ENCODE measurements at places on chromosomes 3 and 15. TPM values are rescaled to one million over a fixed set of nuclear protein-coding genes. Genes with fewer than 3 reads are reported as not detected.

DNA sequence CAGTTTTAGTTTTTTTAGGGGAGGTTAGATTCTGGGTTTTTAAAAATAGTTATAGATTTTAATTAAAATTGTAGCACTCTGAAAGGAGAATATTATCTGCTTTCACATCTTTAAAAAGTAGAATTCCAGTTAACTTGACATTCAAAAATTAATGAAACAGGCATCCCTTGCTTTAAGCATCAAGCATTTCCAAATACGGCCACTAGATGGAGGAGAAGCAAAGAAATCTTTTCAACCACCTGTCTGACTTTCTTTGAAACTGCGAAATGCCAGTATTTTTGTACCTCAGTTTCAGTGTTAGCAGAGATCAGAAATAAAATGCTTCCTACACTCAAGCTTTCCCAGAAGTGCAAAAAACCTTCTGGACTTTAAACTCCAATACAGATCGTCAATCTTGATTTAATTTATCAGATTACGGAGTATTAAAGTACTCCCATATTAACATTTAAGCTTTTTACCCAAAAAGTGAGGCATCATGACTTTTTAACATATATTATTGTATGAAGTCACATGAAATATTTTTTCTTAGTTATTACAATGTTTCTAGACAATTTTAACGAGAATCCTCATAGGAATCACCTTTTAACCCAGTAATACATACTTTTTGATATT, 153.3 kb downstream of the P3H2 start:
- no peak overlapping the region for H3K4me3 ChIP-seq
- no peaks in the 10 kb centered on the region for H3K4me1 ChIP-seq
- H3K27ac ChIP-seq, result no peak overlapping the region
- H3K36me3 ChIP-seq, result peaks cover 4% of the 10 kb centered on the region
- DNase-seq, result no peak
- H3K27me3 ChIP-seq, result no peaks in the 10 kb centered on the region

DNA sequence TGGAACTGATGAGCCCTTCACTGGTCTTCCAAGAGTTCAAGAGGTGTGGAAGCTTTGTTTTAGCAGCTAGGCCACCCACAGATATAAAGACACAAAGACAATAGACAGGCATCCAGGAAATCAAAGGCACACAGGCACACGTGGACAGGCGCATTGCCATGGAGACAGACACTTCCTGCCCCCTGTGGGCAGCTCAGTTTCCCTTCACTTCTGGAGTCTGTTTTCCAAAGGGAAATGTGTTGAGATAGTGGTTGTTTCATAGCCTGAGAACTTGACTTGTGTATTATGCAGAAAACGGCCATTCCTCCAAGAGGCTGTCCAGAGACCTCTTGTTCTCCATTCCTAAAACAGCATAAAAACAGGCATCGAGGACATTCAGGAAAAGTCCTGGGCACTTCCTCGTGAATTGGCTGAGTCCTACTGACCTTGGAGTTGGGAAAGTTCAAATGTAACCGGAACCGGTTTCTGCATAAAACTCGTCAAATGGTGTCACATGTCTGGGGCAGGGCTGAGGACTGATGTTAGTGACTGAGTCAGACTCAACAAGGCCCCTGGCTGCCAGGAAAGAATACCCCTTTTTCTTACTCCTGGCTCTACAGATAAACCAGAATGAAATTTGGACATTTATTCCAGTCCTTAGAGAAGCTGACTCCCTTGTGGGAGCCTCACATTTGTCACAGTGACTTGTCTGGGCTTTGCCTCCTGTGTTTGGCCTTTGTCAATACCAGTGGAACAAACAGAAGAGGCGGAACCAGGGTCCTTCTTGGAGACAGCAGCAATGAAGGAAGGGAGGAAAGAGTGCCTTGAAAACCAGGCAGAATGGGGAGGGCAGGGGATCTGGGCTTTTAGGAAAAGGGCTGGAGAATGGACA, 1.3 kb downstream of the ALPK3 start:
- H3K27ac ChIP-seq, result peak overlapping the region; percentile 87
- DNase-seq, result no peak
- peak overlapping the region; percentile 51 for H3K4me3 ChIP-seq
- peaks cover 31% of the 10 kb centered on the region for H3K4me1 ChIP-seq
- H3K36me3 ChIP-seq, result no peaks in the 10 kb centered on the region

LRTM1 gene
- not detected for total RNA-seq

GLDN gene
- total RNA-seq, result not detected

EIF4A2 gene
- total RNA-seq, result 550 TPM

HAUS2 gene
- total RNA-seq, result 13.8 TPM

BTLA gene
- total RNA-seq, result 0.82 TPM

- H3K27me3 ChIP-seq, result no peaks in the 10 kb centered on the region
- no peaks in the 10 kb centered on the region for H3K4me1 ChIP-seq
- H3K36me3 ChIP-seq, result no peaks in the 10 kb centered on the region
- H3K4me3 ChIP-seq, result peak overlapping the region; percentile 28
- no peak for DNase-seq
Observed at GRCh38 chr3:65597952-65598413, 440.7 kb downstream of the MAGI1 start.

DNA sequence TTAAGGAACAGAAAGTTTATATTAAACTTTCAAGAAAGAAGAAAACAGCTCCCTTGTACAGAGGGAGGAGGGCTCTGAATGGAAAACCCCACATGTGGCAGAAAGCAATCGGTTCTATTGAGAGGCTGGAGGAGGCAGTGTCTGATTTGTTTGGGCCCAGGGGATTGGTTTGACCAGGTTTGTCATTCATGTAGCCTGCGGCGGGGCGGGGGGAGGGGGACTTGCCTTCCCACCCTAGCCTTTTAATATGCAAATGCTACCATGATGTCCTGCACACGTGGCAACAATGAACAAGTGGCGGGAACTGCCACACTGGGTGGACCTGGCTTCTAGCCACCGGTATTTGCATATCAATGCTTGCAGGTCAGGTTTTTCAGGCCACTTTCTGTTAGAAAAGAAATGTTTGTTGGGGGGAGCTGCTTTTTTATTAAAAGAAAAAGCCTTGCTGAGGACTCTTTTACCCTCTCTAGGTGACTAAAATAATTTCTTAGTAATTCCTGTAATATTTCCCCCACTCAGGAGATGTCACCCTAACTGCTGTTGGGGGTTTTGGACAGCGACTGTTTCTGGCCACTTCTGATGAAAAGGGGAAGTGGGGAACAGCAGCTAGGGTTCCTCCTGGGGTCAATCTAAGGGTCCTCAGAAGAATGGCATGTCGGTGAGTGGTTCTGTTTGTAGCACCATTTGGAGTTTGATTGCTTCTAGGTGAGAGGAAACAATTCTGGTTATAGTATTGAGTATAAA, 691.2 kb downstream of the TBL1XR1 start:
- H3K27ac ChIP-seq, result no peak overlapping the region
- H3K4me1 ChIP-seq, result no peaks in the 10 kb centered on the region
- no peak overlapping the region for H3K4me3 ChIP-seq
- no peak for DNase-seq
- H3K36me3 ChIP-seq, result no peaks in the 10 kb centered on the region

DNA sequence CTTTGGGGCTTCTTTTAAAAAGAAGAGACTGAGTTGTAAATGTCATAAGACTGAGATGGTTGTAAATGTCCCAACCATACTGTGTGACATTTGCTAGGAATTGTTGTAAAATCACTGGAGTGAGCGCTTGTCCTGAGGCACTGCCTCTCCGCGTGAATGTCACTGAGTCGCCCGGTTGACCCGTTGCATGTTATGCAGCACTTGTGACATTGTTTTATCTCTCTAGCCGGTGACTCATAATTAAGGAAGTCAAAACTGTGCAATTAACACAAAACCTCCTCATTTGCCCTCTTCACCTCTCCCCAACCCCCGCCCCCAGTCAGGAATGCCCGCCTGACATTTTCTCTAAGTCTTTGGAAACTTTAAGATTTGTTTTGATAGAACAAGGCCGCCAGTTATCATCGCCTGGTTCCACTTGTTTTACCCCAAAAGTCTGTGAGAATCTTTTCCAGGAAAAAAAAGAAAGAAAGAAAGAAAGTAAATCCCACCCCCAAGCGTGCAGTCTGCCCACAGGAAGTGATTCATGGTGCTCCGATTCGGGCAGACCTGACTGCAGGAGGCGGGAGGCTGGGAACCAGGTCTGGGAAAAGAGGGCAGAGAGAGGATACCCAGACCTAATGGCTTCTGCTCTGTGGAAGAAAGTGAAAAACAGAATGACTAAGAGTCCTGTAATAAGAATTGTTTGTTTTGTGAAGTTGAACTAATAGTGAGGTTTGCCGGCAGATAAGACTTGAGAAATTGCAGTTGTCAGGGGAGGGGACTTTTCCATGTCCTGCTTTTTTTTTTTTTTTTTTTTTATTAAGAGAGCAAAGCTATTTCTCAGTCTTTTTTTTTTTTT, 84.8 kb downstream of the SMAD3 start:
- DNase-seq, result peak; percentile 47

- H3K27me3 ChIP-seq, result peaks cover 100% of the 10 kb centered on the region
- H3K4me1 ChIP-seq, result no peaks in the 10 kb centered on the region
- H3K36me3 ChIP-seq, result no peaks in the 10 kb centered on the region
Observed at GRCh38 chr3:147393943-147394883, 12.1 kb downstream of the ZIC4 start.

GRCh38 chr15:68203486-68203885, 1.6 kb downstream of the CALML4 start:
- peak overlapping the region; percentile 90 for H3K27ac ChIP-seq
- no peak for DNase-seq
- no peaks in the 10 kb centered on the region for H3K27me3 ChIP-seq

GRCh38 chr3:30112902-30113484, 493.4 kb upstream of the TGFBR2 start:
- DNase-seq, result no peak
- H3K4me3 ChIP-seq, result no peak overlapping the region
- no peak overlapping the region for H3K27ac ChIP-seq
- H3K4me1 ChIP-seq, result peaks cover 4% of the 10 kb centered on the region
- no peaks in the 10 kb centered on the region for H3K36me3 ChIP-seq

DNA sequence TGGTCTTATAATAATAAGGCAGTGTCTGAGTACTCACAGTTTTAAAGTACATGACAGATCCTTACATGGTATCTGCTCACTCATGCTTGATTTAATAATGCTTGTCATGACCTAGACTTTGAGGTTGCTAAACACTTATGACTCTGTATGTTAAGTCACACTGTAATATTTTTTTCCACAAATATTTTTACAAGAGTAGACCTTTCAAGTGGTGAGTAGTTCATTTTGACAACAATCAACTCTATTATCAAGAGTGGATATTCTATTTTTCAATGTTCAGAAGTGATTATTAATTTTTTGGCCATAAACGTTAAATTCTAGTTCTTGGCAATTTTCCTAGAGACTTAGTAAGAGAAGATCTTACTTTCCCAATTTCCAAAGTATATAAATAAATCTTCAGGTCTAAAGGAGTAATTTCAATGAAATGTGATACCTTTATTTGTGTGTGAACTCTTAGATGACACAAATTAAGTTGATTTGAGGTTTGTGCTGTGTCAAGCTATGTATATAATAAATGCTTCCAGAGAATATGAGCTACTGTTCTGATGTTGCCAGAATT, 104.5 kb downstream of the NLGN1 start:
- no peaks in the 10 kb centered on the region for H3K27me3 ChIP-seq
- H3K4me1 ChIP-seq, result no peaks in the 10 kb centered on the region
- no peak for DNase-seq
- H3K4me3 ChIP-seq, result no peak overlapping the region
- no peaks in the 10 kb centered on the region for H3K36me3 ChIP-seq
- H3K27ac ChIP-seq, result no peak overlapping the region

DNA sequence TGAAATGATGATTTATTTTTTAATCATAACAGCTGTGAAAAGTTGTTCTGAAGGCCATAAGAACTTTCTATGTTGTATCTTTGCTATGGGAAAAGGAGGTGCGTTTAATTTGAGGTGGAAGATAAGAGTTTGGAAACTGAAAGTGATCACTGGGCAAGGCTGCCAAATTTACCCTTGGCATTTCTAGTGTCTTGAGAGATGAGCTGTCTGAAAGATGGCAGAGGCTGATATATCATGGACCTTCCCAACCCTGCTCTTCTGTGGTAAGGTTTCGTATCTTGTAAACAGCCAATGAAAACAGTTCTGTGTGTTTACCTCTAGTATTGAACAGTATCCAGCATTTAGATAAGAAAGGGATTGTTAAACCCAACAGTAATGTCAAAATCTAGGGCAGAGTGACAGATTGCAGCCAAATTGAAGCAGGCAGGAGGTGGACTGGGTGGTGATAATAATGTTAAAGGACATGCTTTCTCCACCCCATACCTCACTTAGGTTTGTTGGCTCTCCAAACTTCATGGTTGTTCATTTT, 15.8 kb upstream of the NFKBIZ start:
- H3K27ac ChIP-seq, result peak overlapping the region; percentile 23
- H3K27me3 ChIP-seq, result no peaks in the 10 kb centered on the region
- DNase-seq, result no peak
- H3K4me1 ChIP-seq, result peaks cover 36% of the 10 kb centered on the region

ARF4 gene
- total RNA-seq, result 109 TPM

PROS1 gene
- 2.2 TPM for total RNA-seq

DNA sequence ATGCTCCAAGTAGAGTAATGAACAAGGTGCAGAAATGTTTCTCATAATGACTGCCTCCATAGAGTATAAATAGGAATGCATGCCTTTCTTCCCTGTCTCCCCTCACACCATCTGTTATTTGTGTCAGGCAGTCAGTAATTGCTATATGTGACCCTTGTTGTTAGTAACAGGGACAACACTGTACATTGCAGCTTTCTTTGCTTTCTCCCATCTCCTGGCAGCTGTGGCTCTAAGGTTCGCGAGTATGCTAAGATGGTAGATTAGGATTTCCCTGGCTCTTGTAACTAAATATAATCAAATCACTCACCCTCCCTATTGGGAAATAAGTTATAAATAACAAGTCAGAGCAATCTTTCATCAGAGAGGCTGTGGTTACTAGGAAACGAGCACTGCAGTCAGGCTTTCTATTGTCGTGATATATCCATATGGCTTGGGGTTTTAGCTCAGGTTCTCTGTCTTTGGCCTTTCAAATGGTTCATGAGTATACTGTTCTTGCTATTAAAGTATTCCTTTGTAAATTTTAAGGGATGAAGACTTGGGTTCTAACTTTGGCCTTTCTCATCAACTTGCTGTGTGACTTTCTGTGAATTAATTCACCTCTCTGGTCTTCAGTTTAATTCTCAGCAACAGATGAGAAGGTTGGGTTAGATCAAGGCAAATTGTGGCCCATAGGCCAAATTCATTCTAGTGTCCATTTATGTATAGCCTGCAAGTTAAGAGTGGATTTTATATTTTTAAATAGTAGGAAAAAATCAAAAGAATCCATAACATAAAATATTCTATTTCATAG, 8.1 kb upstream of the MINDY4B start:
- no peaks in the 10 kb centered on the region for H3K36me3 ChIP-seq
- DNase-seq, result no peak
- no peak overlapping the region for H3K27ac ChIP-seq

- peaks cover 7% of the 10 kb centered on the region for H3K4me1 ChIP-seq
- H3K27ac ChIP-seq, result peak overlapping the region; percentile 41
- DNase-seq, result peak; percentile 47
- H3K4me3 ChIP-seq, result no peak overlapping the region
- H3K36me3 ChIP-seq, result no peaks in the 10 kb centered on the region
Observed at GRCh38 chr3:177465257-177465642, 268.0 kb upstream of the TBL1XR1 start.

- H3K4me1 ChIP-seq, result no peaks in the 10 kb centered on the region
- no peak overlapping the region for H3K27ac ChIP-seq
- H3K36me3 ChIP-seq, result no peaks in the 10 kb centered on the region
- DNase-seq, result no peak
Observed at GRCh38 chr3:54134155-54134554, 11.8 kb downstream of the CACNA2D3 start.

NPRL2 gene
- 19.5 TPM for total RNA-seq

Measured in transverse colon (tissue), 4 donors.